ENCODE measurements at places on chromosomes 11 and 22. TPM values are rescaled to one million over a fixed set of nuclear protein-coding genes. Genes with fewer than 3 reads are reported as not detected.

- peak; percentile 68 for DNase-seq
Measured at GRCh38 chr11:2708757-2709281, 9.0 kb upstream of the KCNQ1OT1 start.

Gene SYT13
- total RNA-seq, result 0.30 TPM

DNA sequence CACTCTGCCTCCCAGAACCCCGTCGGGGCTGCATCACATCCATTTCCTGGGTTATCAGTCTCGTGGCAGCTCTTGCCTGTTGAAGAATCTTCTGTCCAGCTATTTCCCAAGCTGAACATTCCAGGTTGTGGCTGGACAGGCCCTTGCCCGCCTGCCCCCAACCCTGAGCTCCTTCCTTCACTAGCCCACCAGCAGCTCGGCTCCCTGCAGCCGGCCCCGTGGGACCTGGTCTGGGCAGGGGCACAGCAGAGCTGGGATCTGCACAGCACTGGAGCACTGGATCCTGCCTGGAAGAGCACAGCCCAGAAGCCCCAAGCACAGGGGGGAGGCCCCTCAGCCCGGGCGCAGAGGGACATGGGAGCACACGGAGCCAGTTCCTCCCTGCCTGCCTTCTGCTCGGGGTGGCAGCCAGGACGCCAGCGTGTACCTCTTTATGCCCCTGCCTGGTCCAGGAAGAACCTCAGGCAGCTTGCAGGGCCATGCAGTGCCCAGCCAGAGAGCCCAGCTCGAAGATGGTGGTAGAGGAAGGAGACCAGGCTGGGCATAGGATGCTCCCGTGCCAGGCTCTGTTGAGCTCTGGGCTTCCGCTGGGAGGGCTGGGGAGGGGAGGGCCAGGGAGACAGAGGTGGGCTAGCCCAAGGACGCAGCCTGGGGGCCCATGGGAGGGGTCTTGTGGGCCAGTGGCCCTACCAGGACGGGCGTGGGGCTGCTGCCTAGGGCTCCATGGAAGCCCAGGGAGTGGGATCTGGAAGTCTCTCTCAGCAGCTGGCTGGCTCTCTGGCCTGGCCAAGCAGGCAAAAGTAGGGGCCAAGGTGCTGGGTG, 16.6 kb upstream of the GNB1L start:
- no peak for DNase-seq

DNA sequence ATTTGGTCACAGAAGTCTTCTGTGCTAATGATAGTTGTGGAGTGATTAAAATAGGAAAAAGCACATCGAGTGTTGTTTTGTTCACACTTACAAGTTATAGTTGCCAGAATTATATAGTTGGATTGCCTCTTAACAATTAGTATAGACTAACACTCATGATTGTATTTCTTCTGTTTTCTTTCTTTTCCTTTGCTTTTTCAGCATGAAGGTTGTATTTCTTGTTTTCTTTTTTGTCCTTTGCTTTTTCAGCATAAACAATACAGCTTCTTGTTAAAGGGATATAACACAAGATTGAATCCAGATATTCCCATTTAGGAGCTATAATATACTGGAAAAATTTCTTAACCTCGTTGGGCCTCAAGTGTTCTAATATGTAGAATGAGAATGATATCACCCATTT, 31.1 kb downstream of the ACER3 start:
- no peak for DNase-seq

GRCh38 chr11:63612181-63612580, 2.1 kb downstream of the PLAAT3 start:
- no peak for DNase-seq

Data from ovary (tissue), 10 donors.